ENCODE measurements at places on chromosomes 5 and 9.

GRCh38 chr9:130609163-130609562, 29.8 kb downstream of the FUBP3 start:
- no peak for DNase-seq

GRCh38 chr5:159827861-159828260, 88.4 kb upstream of the ADRA1B start:
- DNase-seq, result no peak

DNA sequence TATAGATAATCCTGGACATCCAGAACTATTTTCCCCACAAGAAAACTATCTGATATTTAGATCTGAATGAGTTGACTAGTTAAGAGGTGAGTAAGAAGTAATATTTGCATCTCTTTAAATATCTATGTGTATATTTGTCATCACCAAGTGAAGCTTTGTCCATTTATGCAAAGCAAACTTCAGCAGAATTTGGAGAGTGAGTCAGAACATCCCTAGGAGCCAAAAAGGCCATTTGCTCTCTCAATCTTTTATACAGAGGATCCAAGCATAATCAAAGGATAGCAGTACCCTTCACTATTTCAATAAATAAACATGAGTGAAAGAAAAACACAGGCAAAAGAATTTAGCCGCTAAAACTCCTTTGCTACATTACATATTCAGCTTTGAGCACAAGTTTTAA, 454.4 kb downstream of the NR2F1-AS1 start:
- DNase-seq, result no peak

GRCh38 chr9:15461056-15461455, 38.4 kb downstream of the SNAPC3 start:
- DNase-seq, result no peak

DNA sequence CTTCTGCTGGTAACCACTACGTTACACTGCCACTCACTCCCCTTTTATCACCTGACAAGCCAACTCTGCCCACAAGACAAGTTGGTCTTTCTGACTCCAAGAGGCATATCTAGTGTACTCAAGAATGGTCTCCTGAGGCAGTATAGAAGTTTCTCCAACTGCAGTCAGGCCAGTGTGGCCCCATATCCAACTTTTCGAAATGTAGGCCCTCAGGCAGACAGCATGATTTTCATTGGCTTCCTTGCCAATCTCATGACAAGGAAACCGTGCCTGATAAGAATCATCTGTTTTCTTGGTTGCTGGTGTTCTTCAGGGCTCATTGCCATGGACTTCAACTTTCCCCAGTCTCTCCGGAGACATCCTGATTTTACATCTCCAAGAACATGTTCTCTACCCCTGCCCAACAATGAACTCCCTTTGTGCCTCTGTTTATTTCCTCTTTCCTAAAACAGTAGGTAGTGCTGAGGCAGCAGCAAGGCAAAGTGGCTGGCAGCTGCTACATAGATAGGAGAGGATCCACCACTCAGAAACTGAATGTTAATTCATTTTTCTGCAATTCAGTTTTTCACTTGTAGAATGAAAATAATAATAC, 62.6 kb upstream of the SEMA6A start:
- DNase-seq, result no peak

- no peak for DNase-seq
These were observed 141.7 kb upstream of the MARCHF11 start for GRCh38 chr5:16321284-16321683.
